ENCODE measurements at places on chromosomes 4 and X.

DNA sequence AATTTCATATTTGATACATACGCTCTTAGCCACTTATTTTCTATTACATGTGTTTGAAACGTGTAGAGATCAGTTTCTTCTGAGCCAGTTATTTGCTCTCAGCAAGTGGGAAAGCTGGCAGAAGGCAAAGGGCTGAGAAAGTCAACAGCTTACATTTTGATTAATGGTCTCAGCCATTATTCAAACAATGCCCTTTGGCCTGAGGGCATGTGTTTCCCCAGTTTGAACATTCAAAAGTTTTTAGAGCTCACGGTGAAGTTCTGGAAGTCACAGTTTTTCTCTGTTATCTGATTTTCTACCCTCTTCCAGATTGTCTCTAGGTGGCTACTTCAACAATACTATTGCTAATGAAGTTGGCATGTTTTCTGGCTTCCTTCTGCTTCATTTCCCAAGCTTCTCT lies 591.8 kb upstream of the CPEB2 start:
- DNase-seq, result no peak

GRCh38 chr4:139563515-139563914 lies 7.5 kb upstream of the SETD7 start:
- DNase-seq, result no peak

- peak; percentile 6 for DNase-seq
Observed at GRCh38 chr4:165096776-165097175, 15.9 kb downstream of the TMEM192 start.

GRCh38 chrX:11770320-11770719 lies 12.3 kb downstream of the MSL3 start:
- DNase-seq, result peak; percentile 28

DNA sequence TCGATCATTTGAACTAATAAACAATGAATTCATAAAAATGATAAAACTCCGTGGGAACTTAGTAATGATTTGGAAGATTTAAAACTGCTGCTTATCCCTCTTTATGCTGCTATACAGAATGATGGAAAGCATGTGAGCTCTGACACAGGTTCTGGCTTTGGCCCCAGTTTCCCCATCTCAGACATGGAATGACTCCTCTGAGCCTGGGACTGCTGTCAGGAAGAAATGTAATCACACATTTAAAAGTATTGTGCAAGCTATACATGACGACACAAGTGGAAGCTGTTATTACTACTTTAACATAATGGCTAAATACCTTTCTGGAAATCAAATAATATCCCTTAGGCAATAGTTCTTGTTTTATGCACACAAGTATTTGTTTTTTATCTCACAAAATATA lies 161.7 kb downstream of the DCHS2 start:
- DNase-seq, result no peak

DNA sequence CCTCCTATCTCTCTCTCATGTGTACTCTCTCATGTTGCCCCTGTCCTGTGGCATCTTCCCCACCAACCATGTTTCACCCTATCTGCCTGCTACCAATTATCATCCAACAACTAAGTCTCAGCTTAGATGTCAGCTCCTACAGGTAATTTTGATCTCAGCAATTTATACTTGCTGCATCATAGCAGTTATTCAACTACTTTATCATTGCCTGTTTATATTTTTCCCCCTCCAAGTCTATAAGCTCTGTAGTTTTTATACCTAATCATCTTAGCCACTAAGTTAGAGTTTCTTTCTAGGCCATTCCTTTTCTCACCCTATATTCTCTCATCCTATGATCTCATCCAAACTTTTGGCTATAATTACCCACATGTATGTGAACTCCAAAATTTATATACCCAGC lies 50.7 kb downstream of the MAB21L2 start:
- no peak for DNase-seq

- DNase-seq, result no peak
Observed at GRCh38 chrX:425056-425455, 38.3 kb upstream of the PPP2R3B start.

DNA sequence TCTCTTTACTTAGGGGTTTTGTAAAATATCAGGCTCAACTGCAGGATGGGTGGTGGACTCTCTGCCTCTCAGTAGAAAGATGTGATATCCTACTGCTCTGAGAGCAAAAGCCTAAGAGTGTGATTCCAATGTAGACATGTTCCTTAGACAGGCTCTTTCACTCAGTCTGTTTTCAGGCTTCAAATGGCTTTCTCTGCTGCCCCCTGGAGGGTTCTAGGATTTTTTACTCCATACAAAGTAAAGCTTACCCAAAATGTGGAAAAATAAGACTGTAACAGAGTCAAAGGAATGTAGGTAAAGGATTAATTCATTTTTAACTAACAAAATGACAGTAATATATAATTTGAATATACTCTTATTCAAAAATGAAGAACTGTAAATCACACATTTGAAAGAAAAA lies 32.1 kb downstream of the ZGRF1 start:
- DNase-seq, result peak; percentile 76

- peak; percentile 82 for DNase-seq
Observed at GRCh38 chr4:26197018-26197779, 123.6 kb upstream of the RBPJ start.

DNA sequence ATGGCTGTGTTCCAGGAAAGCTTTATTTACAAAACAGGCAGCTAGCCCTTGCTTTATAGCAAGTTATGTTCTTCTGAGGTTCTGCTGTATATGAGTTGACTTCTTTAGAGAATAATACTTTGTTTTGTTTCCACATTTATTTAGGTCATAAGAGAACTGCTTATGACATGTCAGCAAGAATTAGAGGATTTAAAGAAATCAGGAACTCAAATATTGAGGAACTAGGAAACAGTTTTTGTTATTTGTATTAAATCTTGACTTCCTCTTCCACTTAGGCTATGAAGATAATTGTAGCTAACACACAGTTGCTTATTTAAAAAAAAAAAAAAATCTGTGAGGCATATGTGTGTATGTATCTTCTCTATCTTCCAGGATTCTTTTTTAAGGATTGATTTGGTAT lies 14.3 kb downstream of the ZRSR2 start:
- DNase-seq, result no peak

DNA sequence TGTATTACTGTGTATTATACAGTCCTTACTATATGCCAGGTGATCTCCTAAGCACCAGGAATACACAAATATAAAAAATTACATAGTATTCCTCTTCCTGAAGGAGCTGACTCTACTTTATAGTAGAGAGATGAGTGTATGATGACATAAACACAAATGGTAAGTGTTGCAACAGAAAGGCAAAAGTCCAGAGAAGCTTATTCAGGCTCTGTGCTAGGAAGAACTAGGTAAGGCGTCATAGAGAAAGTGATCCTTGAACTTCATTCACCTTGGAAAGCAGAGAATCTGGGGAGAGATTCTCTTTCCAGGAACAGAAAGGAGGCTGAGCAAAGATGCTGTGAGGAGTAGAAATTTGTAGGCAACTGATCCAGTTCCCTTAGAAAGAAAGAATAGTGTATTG lies 115.0 kb upstream of the KCNIP4 start:
- no peak for DNase-seq

GRCh38 chrX:3713225-3713936 lies at the start of gene PRKX:
Gene PRKX (minus strand): TSS chrX:3713649. CDS start chrX:3713253, 396 bp downstream.
- peak; percentile 18 for DNase-seq

DNA sequence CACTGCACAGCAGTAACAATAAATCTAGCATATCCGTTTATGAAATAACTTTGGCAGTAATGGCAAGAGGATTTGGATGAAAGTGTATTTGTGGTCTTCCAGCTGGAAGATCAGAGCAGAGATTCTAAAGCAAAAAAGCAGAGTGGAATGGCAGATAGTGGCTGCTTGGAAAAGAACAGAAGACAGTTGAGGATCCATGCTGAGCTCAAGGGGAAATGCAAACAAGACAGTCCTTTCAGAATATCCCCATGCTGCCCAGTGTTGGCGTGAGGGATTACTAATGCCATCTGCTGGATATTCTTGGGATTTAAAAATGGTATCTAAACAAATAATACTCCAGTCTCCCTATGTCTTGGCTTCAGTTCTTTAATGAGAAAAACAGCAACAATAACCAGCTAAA lies 629.1 kb upstream of the ATOH1 start:
- peak; percentile 6 for DNase-seq

GRCh38 chr4:142128529-142128928 lies 492.1 kb downstream of the IL15 start:
- no peak for DNase-seq

DNA sequence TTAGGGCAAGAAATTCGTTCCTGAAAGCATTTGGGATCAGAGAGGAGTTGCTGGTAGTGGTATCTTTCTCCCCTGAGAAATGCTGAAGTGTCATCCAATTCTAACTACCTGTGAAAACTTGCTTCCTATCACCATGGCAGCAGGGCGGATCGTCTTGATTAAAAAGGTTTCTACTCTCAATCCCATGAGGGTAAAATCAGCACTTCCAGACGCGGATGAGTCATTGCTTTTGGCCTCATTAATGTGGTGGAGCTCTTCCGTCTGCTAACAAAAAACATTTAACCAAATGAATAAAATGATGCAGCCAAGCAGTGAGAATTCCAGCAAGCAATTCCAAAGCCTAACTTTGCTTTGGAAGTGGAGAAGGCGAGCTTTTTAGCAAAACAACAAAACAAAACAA lies 325.6 kb downstream of the CAMK2D start:
- DNase-seq, result peak; percentile 72

DNA sequence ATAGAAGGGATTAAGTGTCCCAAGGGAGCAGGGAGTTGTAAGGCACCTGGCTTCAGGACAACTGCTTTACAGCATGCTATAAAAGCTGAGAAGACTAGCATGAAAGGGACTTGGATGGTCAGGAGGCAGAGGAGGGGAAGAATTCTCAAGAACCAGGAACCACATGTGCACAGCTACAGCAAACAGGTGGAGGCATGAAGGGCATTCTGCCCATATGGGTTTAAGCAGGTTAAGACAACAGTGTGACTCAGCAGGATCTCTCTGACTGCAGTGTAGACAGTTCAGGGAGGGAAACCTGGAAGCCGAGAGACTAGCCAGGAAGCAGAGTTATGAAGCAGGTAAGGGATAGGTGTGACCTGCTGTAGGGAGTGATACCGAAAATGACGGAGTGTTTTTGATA lies 117.0 kb downstream of the DHRSX start:
- no peak for DNase-seq

GRCh38 chr4:159463235-159463634 lies 360.4 kb downstream of the RAPGEF2 start:
- no peak for DNase-seq

DNA sequence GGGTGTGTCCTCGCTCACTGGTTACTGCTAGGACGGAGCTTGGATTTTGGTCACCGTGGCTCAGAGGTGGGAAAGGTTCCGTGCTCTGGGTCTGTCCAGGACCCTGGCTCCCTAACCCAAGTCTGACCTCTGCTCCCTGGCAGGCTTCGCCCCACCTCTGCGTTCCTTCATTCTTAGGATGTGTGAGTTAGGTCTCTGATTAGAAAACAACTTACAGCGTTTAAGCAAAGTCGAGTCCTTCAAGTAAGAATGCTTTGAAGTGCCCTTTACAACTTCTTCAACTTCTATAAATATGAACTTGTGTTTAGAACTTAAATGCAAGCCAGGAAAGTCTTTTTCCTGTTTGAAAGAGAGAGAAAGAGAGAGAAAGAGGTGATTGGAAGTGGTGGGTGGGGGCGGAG lies 891 bp downstream of the TLR2 start:
- no peak for DNase-seq

GRCh38 chr4:1515156-1515555 lies 108.9 kb upstream of the NKX1-1 start:
- no peak for DNase-seq

DNA sequence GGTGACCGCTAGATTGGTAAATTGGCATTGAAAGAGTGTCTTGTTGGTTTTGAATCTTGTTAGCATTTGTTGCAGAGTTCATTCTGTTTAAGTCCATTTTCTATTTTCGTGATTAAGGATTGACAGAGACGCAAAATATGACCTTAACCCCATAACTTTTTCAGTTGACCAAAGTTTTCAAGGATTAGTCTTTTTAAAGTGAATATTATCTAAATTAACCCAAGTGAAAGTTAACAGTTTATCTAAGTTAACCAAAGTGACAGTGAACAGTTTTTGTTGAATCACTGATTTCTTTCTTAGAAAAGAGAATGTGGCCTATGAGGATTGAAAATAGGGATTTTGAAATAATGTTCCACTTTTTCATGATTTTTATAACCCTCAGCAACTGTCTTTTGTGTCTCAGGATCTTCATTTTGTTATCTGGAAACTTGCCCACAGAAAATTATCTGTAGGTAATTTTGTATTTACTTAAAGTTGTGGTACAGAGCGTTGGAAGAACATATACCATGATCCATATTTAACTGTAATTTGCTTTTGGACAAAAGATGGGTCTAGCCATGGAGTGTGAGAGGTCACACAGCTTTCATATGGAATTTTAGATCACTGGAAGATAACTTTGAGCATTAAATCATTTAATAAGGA lies 3.3 kb downstream of the CPEB2 start:
- no peak for DNase-seq

GRCh38 chr4:576245-576821 lies at the start of gene TMEM271:
Gene TMEM271 (minus strand): TSS chr4:576295. CDS start chr4:576062, 233 bp downstream.
- DNase-seq, result no peak

GRCh38 chrX:10195947-10196346 lies 39.2 kb downstream of the CLCN4 start:
- no peak for DNase-seq

DNA sequence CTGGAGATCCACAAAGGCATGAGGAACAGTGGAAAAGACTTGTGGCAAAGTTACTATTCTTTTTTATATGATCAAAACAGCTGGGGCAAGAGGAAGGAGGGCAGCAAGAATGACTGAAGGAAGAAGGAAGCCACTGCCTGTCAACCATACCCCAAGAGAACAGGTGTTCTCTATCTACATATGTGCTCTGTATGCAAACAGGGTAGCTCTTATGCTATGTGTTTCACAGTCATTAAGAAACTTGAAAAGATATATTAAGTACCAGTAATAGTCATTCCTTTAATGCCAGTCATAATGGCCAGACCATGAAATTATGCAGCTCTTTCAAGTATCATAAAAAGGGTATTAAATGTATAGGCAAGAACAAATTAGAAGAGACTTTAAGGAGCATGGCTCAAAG lies 363.9 kb downstream of the KLHL13 start:
- DNase-seq, result no peak

- no peak for DNase-seq
Observed at GRCh38 chr4:137601934-137602333, 69.6 kb upstream of the PCDH18 start.

DNA sequence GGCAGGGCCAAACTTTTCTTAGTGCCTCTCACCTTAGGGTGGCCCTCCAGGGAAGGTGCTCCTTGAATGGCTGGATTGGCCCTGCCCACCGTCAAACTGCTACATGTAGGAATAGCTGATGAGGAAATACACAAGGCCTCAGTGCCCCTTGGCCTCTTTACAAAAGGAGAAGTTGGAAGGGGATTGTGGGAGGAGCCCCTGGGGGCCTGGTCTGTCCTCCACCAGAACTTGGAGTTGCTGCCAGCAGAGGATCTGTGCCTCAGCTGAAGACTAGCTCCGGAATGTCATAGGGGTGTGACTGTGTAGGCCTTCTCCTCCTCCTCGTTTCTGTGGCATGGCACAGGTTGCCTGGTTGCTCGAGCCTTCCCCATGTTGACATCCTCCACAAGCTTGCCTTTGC lies 142.7 kb downstream of the AMMECR1 start:
- DNase-seq, result no peak

- DNase-seq, result peak; percentile 58
Observed at GRCh38 chr4:126916626-126917140, 716.1 kb upstream of the INTU start.

GRCh38 chr4:72376901-72377300 lies 192.1 kb downstream of the ADAMTS3 start:
- DNase-seq, result no peak

Measured in brain microvascular endothelial cell (primary cell).